ENCODE measurements at places on chromosomes 13 and 19.

DNA sequence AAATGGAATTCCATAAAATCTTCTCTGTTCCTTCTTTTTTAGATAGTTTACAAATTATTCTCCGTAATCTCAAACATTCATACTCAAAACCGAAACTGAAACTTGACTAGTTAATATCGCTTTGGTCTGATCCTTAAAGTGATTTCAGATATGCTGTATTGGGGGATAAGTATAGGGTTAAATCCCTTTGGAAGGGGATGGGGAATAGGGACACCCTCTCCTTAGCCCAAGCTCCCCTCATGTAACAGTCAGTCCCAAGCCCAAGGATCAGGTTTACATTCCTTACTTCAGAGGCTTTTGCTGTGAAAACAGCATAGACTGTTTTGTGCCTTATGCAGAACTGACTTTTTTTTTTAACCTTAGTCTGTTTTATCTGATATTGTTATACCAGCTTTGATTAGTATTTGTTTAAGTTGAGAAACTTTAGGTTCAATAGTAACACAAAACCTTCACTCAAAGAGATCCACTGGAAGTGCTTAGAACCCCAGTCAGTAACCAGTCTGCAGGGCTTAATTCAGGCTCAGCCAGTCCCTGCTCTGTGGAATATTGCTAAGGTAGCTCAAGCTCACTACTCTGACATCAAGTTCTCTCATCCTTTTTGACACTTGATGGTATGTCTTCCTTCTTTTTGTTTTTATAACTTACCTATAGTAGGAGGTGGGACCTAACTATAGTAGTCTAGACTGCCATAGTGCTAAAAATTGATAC, 10.5 kb downstream of the CDADC1 start:
- DNase-seq = no peak

- DNase-seq = peak; percentile 69
Measured at GRCh38 chr19:32651729-32652140, 23.2 kb downstream of the ANKRD27 start.

DNA sequence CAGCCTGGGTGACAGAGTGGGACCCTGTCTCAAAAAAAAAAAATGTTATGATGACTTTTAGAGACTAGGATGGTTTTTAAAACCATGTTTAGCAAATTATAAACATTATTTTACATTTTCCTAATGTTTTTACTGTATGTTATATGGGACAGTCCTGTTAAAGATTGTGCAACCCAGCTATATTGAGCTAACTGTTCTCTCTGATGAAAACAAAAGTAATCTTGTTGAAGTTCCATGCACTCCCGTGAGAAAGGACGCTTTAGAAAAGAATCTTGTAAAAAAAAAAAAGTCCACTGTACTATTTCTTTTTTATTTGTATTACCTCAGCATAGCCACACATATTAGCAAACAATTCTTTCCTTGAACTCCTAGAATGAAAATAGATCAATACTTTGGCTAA, 451.2 kb downstream of the DCT start:
- DNase-seq = no peak

DNA sequence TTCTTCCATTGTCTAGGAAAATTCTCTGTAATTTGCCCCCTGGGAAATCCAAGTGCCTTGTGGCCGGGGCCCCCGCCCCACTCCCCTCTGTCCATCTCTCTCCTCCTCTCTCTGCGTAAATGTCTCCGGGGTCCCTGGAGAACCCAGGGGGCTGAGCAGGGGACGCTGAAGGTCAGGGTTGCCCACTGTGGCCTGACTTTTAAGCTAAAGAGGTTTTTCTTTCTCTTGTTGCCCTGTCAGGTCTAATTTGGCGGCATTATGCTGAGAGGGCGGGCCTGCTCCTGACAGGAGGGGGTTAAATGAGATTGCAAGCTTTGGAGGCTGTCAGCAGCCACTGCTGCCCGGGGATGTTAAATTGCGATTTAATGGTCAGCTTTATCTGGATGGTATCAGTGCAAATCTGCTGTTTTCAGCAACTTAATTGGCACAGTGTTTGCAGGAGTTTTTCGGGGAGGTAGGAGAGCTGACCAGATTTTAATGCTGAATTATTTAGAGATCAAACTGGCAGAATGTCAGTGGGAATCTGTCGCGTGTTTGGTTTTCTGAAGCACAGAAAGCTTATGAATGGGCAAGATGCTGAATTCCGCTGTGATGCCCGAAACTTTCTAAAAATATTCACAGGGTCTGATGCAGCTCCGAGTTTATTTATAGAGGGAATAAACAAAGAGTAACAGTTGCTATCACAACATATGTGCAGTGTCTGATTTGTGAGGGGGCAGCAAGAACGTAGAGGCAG, 93.2 kb upstream of the SOX1 start:
- DNase-seq = peak; percentile 69

All from lung (tissue), 17 donors.